ENCODE measurements at places on chromosomes 16 and 17.

GRCh38 chr17:4479340-4479981, 19.2 kb upstream of the SPNS2 start:
- no peak for DNase-seq

DNA sequence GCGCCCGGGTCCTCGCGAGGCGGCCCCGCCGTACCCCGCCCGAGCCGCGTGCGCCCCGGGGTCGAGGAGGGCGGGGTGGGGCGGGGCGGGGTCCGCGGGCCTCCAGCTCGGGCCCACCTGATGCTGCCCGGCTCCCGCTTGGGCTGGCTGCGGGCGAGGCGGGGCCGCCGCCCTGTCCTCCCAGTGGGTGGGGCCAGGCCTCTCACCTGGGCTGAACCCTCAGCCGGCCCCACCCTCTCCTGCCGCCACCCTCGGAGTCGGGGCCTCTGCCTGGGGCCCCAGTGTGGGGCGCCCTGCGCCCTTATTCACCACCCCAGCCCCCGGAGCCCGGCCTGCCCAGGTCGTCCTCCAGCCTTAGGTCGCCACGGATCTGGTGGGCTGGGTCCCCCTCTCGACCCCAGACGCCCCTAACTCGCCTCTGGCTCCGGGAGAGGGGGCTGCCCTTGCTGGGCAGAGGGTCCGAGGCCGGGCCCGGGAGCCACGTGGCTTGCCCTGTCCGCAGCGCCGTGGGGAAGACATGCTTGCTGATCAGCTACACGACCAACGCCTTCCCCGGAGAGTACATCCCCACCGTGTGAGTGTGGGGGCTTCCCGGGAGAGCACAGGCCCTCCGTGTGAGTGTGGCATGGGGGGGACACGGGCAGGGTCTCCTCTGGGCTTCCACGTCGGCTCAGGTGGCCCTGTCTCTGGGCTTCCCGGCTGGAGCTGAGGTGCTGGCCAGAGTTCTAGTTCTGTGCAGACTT, 578 bp downstream of the RAC3 start:
- no peak for DNase-seq

DNA sequence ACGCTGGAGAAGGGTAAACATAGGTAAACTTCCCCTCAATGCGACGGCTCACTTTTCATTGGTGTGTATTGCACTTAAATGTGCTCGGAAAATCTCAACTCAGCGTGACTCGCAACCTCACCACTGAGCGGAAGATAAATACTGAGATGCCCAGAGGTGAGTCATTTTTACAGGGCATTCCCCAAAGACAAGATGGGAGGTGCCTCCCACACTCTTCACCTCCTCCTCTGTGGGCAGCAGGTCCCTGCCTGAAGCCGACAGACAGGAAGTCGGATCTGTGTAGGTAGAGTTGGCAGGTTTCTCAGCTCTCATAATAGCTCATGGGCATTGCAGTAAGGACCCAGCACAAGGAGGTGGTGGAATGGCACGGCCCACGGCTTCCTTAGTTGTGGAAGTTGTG, 274.6 kb upstream of the HSBP1 start:
- DNase-seq, result no peak

DNA sequence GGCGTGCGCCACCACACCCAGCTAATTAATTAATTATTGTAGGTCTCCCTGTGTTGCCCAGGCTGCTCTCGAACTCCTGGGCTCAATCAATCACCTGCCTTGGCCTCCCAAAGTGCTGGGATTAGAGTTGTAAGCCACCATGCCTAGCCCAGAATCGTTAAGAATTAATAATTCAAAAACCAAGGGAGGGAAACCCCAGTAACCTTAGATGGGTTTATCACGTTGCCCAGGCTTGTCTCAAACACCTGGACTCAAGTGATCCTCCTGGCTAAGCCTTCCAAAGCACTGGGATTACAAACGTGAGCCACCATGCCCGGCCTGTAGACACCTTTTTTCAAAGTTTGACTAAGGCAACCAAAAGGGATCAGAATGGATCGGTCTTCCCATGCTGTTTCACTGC, 21.6 kb downstream of the CD300LF start:
- no peak for DNase-seq

DNA sequence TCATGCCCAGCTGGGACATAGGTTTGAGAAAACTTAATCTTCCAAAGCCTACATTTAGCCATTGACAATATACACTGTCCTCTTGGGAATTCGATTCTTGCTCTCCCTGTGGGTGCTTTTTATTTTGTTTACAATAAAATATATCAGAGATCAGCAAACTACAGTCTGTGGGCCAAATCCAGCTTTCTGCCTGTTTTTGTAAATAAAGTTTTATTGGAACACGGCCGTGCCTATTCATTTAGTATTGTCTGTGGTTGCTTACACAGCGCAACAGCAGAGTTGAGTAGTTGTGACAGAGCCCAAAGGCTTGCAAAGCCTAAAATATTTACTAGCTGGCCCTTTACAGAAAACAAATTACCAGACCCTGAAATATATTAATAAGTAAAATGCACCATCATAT, 39.7 kb upstream of the DNAJA2 start:
- DNase-seq, result no peak

DNA sequence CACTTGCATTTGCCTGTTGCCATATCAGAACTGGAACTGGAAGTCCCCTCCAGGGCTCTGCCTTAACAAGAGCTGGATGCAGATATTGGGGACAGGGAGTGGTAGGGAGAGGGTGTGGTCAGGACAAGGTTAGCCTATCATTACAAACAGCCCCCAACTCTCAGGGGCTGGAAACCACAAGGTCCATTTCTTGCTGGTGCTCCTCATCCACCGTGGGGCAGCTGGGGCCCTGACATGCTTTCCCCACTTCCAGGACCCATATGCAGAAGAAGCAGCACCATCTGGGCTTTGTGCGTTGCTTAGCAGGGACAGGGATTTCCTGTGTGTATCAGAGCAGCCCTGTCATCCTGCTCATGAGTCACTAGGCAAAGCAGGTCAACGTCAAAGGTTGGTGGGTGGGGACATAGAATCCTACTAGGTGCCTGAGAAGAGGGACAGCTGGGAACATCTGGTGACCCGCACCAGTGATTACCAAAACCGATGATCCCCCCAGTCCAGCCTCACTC, 26.9 kb downstream of the RGS9 start:
- DNase-seq, result no peak
